Naive B cell (primary cell): ENCODE measurements at places on chromosomes 3 and 15. TPM values are rescaled to one million over a fixed set of nuclear protein-coding genes. Genes with fewer than 3 reads are reported as not detected.

DNA sequence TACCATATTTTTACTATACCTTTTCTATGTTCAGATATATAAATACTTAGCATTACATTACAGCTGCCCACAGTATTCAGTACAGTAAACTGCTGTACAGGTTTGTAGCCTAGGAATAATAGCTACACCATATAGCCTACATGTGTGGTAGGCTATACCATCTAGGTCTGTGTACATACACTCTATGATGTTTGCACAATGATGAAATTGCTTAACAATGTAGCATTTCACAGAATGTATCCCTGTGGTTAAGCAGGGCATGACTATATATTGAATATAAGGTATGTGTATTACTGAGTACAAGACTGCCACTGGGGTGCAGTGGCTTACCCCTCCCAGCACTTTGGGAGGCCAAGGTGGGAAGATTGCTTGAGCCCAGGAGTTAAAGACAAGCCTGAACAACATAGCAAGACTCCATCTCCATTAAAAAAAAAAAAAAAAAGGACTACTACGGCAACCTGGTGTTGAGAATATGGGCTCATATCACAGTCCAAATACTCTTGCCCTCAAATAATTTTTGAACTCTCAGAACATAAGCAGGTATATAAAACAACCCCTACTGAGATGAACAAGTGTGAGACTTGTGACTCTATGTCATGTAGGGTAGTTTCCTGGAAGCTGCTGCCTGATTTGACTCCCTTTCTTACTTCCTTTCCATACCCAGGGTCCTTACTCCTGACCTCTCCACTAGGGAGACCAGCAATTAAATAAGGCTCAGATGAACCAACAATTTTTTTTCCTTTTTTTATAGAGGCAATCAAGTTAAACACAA, 4.8 kb downstream of the PPP1R14D start:
- DNase-seq = no peak

DNA sequence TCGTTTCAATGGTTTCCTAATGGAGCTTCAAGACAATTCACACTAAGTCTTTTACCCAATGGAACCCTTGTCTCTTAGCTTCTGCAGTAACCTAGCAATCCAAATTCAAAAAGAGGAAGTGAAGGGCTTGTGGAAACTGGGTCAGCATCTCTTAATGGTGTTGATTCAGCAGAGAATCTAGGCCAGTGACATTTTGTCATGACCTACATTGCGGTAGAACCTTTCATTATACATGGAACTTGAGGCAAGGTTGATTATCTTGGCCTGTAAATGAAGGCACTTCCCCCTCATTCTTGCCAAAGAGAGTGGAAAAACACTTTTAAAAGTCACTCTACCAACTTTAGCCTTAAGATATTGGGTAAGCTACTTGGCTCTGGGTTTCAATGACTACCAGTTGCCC, 42.8 kb downstream of the C2CD4B start:
- DNase-seq = no peak

- no peak for DNase-seq
These were observed 8.0 kb upstream of the ANKRD28 start for GRCh38 chr3:15805756-15806266.

DNA sequence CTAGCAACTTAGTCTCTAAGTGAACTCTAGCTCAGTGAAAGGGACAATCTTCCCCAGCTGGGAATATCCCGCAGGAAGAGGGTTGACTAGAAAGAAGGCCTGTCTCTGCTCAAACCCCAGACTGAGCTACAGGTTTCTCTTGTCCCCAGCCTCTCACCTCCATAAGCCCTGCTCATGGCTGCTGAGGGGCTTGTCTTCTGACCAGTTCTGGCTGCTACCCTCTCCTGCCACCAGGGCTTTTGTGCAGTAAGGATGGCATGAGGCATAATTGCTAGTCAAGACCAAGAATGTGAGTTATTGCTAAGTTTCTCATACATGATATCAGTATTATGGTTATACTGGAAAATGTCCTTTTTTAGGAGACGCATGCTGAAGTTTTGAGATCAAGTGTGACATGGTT, 21.3 kb downstream of the WDR53 start:
- DNase-seq = no peak

DNA sequence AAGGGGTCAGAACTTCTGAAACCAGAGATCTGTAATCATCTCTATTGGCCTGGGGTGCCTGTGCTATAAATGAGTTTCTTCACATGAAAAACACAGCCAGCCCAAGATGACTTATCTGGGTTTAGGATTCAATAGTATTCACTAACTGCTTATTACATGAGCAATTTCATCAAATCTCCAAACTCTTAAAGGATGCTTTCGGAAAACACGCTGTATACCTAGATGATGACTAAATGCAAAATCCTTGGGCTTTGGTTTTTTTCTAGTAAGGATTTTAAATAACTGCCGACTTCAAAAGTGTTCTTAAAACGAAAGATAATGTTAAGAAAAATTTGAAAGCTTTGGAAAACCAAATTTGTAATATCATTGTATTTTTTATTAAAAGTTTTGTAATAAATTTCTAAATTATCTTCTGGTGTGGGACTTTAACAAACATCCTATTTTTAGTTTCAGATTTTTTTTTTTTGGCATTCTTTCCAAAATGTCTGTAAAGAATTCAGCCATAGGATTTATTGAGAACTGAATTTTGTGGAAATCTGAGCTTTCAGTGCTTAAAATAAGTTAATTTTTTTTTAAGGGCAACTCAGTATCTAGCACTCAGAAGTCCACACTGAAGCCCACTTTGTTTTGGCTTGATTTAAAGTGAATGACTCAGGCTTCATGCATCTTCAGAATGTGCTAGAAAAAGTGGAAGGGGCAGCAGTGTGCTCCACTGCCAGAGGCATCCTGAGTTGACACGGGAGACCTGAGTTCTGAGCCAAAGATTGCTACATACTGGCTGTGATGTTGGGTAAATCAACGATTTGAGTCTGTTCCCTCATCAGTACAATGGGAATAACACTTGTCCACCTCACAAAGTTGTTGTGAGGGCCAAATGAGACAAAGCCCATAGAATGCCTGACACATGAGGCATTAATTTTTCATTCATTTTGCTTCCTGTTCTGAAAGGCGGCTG, 18.7 kb downstream of the TMEM43 start:
- no peak for DNase-seq

Gene ETV5
- 1.7 TPM for polyA plus RNA-seq

DNA sequence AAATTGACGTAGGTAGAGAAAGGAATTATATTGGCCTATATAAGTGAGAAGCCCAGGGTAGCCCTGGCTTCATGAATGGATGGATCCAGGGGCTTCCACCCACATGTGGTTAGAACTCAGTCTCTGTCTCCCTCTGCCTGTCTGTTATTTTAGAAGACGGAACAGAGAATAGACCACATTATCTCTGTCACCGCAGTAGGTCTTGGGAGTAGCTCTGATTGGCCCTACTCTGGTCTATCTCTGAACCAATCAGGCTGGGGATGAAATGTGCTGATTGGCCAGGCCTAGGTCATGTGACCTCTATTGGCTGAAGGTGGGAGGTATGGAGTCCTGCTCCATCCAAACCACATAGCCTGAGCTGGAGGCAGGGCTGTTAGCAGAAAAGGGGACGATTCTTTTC, 143.0 kb upstream of the PRR23C start:
- DNase-seq = no peak

- DNase-seq = no peak
These were observed 221.2 kb upstream of the CNTN6 start for GRCh38 chr3:871651-872050.

Gene RTP4
- polyA plus RNA-seq = 4.9 TPM

DNA sequence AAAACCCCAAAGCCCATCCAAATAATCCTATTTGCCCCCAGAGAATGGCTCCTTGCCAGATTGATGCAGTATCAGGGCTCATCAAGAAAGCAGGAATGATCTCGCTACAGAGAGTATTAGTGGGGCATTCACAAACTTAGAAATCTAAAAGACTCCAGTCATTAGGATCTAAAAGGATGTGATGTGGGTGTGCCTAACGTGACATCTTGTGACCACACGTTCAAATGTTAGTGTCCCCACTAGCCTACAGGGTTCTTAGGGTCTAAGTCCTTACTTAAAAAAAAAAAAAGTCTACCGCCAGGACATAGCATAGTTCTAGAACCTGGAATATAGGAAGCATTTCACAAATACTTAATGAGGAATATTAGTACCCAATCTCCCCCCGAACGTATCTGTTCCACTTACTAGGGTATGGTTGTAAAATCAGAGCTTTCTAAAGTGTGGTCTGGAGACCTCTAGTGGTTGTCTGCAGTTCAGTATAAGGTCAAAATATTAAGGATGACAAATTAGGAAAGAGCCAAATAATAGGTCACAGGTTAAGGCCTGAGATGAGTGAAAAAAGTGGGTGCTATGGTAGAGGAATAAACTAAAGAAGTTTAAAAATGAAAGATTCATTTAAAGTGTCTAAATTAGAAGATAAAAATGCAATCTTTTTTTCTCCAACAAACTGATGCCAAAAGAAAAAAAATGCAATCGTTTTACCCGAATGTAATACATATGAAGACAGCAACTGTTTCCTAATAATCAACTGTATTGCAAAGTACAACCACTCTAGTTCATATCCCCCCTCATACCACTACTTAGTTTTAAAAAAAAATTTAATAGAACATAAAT, 4.2 kb upstream of the CHRM5 start:
- DNase-seq = no peak

DNA sequence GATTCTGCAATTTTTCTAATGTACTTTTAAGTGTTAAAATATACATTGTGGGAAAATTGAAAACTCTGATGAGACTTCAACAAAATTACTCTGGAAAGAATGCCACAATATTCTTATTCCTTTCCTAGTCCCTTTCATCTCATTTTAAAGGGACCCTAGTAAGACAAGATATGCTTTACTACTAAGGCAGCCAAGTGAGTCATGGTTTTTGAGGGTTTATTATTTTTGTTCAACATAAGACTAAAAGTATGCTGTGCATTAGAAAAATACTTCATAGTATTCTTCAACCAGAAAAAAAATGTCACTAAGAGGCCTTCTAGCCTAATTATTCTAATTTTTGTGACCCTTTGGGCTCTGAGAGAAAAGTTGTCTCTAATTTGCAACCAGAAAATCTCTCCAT, 7.4 kb downstream of the IL12A start:
- no peak for DNase-seq

Gene CRABP1
- polyA plus RNA-seq = not detected

Gene GPR176
- polyA plus RNA-seq = not detected

Gene MAP2K5
- 14.3 TPM for polyA plus RNA-seq

- peak; percentile 71 for DNase-seq
These were observed 31.6 kb downstream of the ZDHHC19 start for GRCh38 chr3:196179380-196180308.

- DNase-seq = no peak
These were observed 48.5 kb upstream of the RYR3 start for GRCh38 chr15:33262306-33262705.

Gene IL16
- 182 TPM for polyA plus RNA-seq

Gene FETUB
- not detected for polyA plus RNA-seq

DNA sequence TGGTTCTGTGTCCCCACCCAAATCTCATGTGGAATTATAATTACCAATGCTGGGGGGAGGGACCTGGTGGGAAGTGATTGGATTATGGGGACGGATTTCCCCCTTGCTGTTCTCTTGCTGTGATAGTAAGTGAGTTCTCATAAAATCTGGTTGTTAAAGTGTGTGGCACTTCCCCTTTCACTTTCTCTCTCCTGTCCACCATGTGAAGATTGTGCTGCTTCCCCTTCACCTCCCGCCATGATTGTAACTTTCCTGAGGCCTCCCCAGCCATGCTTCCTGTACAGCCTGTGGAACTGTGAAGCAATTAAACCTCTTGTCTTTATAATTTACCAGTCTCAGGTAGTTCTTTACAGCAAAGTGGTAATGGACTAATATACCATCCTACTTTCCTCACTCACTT, 289.6 kb downstream of the EFHB start:
- peak; percentile 21 for DNase-seq

Gene CHST13
- polyA plus RNA-seq = 0.16 TPM

DNA sequence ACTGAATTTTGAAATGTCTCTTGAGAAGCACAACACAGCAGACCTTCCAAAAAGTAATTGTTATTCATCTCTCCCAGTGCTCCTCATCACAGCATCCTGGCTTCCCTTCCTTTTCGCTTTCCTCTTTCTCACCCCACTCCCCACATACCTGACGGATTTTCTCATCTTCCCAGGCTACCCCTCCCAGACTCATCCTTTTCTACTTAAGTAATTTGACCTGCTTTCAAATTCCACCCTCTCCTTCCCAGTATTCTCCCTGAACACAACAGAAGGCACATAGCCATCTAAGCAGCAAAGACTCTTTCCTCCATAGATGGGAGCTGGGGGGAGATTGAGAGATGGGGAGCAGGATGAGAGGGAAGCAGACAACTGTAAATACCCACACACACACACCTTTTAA, 187.1 kb upstream of the STT3B start:
- no peak for DNase-seq

DNA sequence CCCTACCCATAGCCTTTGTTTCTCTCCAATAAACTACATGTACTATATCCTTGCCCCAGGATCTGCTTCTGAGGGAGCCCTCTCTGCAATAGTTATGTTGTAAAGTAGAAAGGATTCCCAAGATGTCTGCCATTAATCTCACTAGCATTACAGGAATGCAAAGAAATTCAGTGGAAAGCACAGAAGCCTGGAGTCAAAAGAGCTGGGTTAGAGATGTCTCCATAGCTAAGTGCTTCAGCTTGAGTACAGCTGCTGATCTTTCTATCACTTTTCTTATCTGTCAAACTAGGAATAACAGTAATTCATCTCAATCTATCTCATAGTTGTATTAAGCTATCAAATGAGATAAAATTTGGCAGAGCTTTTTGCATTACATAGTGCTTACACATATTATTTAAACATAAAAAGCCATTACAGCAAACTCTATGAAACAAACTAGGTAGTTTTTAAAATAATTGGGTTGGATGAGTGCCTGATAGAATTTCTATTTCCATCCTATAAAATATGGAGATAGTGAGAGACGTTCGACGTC, 799.5 kb upstream of the SEMA6D start:
- DNase-seq = no peak

GRCh38 chr3:81888914-81889557, 127.6 kb upstream of the GBE1 start:
- no peak for DNase-seq

DNA sequence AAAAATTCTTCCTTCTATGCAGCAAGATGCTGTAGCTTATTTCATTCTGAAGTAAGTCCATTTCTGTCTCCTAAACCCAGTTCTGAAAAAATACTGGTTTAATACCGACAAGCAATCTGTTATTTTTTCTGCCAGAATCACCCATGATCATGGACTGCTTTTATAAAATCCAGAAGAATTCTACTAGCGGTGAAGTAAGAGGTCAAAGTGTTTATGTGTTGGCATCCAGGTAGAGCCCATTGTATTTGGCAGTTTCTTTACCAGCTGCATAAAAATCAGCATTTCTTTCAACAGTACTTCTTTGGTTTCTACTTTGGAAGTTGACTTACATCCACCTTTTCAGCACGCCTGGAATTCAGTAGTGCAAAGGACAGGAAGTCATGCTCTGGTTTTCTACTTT, 484.8 kb downstream of the NAALADL2 start:
- no peak for DNase-seq

Gene ERICH6
- 0.88 TPM for polyA plus RNA-seq

DNA sequence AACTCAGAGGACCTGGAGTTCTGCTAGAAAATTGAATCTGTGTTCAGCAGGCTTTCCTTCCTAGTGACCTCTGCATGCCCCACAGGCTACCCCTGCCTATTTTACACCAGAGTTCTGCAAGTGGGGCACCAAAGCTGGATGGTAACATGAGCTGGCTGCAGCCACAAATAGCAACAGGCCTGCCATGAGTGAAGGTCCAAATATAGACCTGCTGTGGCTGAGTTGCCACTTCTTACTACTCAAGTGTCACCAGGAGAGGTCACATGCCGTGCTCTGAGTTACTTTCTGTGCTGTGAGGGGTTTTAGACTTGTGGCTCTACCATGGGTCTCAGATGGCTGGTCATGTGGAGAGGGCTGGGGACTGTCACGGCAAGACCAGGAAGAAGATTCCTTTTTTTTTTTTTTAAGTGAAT, at the start of gene FSD2:
FSD2 (minus strand) TSS at position 76 of the 413 bp plus-strand sequence. CDS start 18,679 bp downstream, outside the sequence.
- peak; percentile 47 for DNase-seq

Gene BFSP2
- 0.94 TPM for polyA plus RNA-seq
